ENCODE measurements at places on chromosomes 1 and 21.

GRCh38 chr1:161258439-161259344 is at the start of gene PCP4L1:
Gene PCP4L1 (plus strand): TSS chr1:161258745. CDS start chr1:161258975, 230 bp downstream.
- DNase-seq: peak; percentile 37

DNA sequence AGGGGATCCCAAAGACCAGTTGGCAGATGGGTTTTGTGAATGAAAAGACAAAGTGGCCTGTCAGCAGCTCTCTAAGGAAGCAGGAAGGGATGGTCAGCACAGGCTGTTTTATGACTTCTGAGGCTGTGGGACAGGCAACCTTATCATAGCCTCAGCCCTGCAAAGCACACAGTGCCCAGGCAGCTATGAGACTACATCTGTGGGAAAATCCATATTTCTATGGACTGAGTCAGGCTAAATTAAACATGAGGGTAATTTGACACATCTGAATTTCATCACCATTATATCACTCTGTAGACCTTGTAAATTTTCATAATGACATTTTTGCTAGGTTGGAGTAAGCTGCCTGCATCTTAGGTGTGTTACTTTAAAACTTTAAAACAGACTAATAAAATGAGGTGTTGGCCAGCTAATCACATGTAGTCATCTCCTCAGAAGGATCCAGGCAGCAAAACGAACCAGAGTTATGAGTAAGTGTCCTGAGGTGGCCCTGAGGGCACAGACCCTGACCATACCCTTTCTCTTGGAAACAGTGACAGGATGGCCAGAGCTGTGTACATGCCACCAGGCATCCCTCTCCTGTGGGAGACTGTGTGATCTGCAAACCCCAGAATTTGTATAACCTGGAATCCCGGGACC is 14.6 kb downstream of the NGF start:
- DNase-seq: no peak

DNA sequence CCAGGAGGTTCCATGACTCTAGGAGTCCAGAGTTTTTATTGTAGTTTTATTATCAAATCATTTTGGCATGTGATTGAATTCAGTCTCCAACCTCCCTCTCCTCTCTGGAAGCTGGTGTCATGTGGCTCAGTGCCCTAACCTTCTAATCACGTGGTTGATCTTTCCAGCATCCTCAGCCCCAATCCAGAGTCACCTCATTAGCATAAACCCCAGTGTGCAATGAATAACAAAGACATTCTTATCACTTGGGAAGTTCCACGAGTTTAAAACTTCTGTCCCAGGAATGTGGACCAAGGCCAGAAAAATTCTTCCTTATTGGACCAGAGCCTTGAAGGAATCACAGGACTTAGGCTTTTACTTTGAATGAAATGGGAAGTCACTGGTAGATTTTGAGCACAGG is 52.2 kb downstream of the KIRREL1 start:
- DNase-seq: no peak

GRCh38 chr1:109113590-109114341 is at the start of gene ELAPOR1:
Gene ELAPOR1 (plus strand): TSS chr1:109114115. CDS start chr1:109114184, 69 bp downstream.
- peak; percentile 82 for DNase-seq

DNA sequence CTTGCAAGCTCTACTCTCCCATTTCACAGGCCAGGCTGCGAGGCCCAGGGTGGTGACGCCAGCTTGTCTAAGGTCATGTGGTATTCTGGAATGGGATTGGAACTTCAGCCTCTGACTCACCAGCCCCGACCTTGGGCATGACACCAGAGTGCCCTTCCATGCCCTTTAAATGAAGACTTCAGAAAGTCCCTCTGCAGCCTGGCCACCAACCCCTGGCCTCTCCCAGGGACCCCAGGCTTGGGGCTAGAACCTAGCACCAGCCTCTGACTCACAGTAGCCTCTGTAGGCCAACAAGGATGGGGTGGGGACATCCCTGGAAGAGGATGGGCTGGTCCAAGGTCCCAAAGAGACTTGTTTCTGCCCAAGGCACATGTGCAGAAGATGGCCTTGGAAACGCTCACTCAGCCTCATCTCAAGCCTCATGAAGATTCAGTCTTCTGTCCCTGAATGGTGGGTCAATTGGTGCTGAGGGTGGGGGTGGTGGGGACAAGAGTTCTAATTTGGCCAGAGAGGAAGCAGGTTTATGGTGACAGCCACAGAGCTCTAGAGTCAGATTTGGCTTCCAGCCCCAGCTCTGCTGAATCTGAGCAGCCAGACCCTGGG is 36.1 kb upstream of the RUNX3 start:
- no peak for DNase-seq

GRCh38 chr1:174815036-174815435 is 184.7 kb upstream of the CACYBP start:
- no peak for DNase-seq

DNA sequence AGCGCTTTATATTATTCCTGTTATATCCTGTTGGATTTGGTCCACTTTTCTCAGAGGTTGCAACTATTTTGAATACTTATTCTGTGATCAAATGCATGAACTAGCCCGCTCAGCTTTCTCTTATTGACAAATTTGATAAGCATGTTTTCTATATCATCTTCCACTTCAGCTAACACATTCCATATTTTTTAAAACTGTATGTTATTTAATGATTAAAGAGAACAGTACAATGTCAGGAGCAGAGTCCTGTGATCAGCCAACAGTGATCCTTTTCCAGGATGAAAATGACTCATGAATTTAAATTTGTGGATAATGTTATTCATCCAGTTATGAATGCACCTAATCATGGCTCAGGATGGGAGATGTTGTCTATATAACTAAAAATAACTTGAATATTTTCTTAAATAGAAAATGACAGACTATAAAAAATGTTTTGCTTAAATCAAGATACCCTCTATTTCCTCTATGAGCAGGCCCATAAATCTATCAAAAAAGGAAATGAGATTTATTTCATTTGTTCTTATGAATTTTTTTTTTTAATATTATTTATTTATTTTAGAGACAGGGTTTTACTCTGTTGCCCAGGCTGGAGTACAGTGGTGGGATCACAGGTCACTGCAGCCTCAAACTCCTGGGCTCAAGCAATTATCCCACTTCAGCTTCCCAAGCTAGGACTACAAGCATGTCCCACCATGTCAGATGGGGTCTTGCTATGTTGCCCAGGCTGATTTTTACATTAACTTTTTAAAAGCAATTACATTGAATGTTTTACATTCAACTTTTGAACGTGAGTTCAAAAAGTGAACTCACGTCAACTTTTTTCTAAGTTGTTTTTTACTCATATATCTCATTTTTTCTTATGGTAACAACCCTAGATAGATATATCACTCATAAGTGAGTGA is 12.5 kb downstream of the BPNT1 start:
- no peak for DNase-seq

DNA sequence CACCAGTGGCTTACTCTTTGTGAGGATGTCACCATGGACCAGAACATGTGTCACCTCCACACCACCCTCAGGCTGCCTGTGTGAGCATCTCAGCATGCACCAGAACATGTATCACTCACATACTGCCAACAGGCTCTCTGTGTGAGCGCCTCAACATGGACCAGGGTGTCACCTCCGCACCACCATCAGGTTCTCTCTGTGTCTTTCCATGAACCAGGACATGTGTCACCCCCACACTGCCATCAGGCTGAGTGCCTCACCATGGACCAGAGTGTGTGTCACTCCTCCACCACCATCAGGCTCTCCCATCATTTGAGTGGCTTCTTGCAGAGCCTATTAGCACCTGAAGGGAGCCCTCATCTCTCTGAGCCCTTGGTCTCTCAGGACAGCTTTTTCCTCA is 125.2 kb downstream of the ZNF648 start:
- DNase-seq: no peak

GRCh38 chr1:227092069-227092468 is 152.0 kb downstream of the COQ8A start:
- no peak for DNase-seq

GRCh38 chr1:212166244-212166643 is 119.0 kb upstream of the PPP2R5A start:
- DNase-seq: no peak

DNA sequence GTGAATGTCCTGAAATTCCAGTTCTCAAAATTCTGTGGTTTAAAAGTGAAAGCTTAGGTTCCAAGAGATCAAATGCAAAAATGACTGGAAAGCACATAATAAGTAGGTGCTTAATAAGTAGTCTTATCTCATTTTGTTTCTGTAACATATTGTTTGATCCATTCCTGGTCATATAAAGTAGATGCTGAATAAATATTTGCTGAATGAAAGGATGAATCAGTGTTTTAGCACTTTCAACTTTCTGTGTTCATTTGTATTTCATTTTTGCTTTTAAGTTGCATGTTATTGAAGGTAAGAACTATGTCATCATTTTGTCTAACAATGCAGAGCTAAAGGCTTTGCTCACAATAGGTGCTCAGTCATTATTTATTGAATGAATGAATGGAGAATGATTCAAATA is 6.3 kb downstream of the MAST2 start:
- no peak for DNase-seq

GRCh38 chr1:225228871-225229303 is 199.0 kb downstream of the LBR start:
- no peak for DNase-seq

GRCh38 chr1:192270398-192270797 is 46.4 kb upstream of the RGS21 start:
- no peak for DNase-seq

- no peak for DNase-seq
These were observed 79.9 kb downstream of the CNIH3 start for GRCh38 chr1:224696021-224696420.

GRCh38 chr1:195096051-195096521 is 1512.2 kb downstream of the KCNT2 start:
- no peak for DNase-seq

DNA sequence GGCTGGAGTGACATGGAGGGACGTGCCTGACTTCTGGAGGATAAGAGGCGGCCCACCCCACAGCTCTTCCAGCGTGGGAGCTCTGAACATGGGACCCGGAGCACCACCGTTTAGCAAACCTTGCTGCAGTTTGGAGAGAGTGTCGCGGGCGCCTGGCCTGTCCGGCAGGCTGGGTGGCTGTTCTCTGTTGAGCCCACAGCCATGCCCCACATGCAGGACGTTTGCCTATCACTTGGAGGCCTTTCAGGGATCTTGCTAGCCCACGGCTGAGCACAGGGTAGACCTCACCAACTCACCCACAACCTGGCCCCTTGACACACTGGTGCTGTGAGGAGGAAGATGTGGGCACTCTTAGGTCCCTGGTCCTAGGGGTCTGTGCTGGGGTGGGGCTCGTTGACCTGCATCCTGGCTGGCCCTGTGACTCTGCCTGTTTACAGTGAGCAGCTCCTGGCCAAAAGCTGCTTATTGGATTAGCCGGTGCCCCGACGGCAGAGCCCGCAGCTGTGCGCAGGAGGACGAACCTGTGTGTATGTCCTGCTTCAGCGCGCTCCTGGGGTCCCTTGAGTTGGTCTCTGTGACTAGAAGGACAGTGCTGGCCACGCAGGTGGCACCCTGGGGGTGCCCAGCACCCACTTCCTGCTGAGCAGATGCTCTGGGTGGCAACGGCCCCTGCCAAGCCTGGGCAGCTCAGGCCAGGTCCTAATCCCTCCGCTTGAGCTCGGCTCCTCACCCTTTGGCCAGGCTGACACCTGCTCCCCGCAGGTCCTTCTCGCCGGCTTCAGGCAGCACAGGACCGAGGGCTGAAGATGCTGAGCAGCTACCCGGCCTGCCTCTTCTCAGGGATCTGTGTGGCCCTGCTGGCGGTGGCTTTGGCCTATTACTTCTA is 72.4 kb upstream of the TRAPPC10 start:
- no peak for DNase-seq

DNA sequence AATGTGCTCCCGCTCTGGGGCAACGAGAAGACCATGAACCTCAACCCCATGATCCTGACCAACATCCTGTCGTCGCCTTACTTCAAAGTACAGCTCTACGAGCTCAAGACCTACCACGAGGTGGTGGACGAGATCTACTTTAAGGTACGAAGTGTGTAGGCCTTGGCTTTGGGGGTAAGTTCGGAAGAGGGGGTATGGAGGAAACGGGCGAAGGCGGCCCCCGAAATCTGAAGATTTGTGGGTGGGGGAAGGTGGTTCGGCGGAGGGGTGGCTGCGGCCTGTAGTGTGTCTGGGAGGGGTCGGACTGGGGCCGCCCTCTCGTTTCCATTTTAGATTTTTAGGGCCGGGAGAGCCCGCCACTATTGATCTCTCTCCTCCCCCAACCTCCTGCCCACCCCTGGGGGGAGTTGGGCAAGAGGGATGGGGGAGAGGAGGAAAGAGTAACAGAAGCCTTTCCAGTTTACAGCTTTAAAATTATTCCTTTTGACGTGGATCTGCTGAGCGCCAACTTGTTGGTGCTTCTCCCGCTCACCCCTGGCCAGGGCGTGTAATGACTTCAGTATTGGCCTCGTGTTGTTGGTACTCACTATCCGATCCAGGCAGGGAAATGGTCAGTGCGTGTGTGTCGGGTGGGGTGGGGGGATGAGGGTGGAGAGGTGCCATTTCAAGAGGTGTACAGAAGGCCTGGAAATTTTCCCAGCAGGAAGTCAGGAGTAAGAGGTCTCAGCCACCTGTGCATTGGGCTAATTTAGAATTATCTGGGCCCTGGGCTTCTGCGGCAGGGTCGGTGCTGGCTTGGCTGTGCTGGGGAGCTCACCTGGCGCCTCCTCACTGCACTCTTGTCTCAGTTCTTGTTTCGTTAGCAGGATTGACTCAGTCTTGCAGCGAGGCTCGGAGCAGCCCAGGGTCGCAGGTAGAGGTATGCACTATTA is 880 bp downstream of the PRPF38B start:
- peak; percentile 92 for DNase-seq

- DNase-seq: no peak
These were observed 39.5 kb downstream of the COQ8A start for GRCh38 chr1:226979517-226980121.

DNA sequence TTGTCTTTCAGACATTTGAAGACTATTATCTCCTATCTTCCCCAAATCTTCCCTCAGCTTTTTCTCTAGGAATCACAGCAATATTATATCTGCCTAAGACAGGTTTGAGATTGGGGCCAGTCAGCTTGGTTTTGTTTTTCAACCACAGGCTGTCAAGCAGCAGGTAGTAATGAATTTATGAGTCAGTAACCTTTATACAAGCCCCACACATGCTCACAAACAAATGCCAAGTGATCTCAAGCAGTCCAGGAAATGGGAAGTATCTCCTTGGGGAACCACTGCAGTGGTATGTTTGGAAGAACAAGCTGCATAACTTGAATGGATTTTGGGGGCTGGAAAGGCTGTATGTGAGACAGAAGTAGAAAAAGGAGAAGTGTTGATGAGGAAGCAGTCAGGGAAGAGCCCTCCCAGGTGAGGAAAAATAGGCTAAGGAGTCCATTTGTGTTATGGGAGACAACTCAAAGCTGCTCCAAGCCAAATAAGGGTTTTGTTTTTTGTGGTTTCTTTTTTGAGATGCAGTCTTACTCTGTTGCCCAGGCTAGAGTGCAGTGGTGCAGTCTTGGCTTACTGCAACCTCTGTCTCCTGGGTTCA is 2.1 kb downstream of the DHDDS start:
- DNase-seq: no peak

- DNase-seq: no peak
These were observed 19.3 kb downstream of the SPEN start for GRCh38 chr1:15866721-15867201.

- no peak for DNase-seq
These were observed 28.5 kb downstream of the TEX35 start for GRCh38 chr1:178541379-178541778.

- DNase-seq: no peak
These were observed 191.0 kb downstream of the TPR start for GRCh38 chr1:186183970-186184628.
